ENCODE measurements at places on chromosomes 6 and 20. TPM values are rescaled to one million over a fixed set of nuclear protein-coding genes. Genes with fewer than 3 reads are reported as not detected.
A peak's percentile ranks its signal among the peaks of the same experiment; 100 is the strongest.

The ADGRF5 gene
- total RNA-seq, result 40.6 TPM

The CEP250 gene
- total RNA-seq, result 18.3 TPM

GRCh38 chr6:79670789-79671188 lies 39.7 kb downstream of the SH3BGRL2 start:
- no peak for DNase-seq

GRCh38 chr6:57147955-57148858 lies 23.9 kb upstream of the BAG2 start:
- no peak for DNase-seq

- DNase-seq, result no peak
These were observed 76.6 kb upstream of the CCDC167 start for GRCh38 chr6:37576336-37576737.

DNA sequence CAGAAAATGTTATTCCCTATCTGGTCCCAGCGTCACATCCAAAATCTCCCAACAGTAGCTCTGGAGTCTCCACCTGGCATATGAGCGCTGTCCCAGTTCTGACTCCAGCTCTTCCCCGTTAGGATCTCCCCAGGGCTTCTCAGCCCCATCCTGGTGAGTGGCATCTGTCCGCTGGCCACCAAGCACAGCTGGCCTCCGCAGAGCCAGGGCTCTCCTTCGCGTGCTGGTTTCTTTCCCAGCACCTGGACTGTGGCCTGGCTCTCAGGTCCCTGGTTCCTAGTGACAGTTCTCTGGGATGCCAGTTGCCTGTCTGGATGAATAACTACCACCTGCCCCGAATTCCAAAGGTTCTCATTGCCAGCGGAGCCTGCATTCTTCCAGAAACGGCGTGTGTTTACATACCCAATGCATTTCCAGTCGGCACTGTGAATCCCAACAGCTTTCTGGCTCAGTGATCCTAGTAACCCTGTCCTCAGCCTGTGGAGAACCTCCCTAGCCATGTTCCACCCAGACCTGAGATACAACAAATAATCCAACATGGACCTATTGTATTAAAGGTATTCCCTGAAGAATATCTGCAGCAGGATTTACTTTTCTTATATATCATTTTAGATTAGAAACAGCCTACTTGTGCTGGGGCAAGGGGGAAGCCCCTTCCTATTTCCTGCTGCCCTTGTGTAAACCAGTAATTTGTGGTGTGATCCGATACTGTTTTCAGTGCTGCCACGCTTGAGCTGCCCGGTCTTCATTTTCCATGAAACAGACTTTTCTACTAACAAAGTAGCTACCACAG lies 69.9 kb upstream of the PDE10A start:
- no peak for DNase-seq

DNA sequence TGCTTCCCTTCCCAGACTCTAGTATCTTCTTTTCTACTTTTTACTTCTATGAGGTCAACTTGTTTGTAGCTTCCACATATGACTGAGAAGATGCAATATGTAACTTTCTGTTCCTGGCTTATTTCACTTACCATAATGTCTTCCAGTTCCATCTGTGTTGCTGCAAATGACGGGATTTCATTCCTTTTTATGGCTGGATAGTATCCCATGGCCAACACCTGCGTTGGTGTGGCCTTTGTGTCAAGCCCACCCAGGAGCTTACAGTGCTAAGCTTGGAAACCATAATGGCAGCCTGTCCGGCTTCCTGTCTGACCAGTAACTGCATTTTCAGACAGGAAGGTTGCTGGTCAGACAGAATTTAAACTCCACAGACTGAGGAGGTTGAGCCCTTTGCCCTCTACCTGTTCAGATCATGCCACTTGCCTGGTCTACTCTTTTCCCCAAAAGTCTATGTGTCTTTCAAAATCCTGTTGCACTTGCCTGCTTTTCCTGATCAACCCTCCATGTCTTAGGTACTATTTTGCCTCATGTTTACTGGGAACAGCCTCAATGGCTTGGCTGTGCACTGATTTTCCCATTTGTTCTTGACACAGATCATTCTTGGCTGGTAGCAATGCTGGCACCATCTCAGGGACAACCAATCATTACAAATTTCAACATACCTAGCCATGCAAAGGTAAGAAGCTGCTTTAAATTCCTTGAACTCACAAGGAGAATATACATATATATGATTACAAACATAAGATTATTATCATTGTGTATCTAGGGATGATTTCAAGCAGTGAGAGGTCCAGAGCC lies 114.3 kb upstream of the PLEKHG1 start:
- DNase-seq, result no peak

GRCh38 chr20:55567826-55568225 lies 437.5 kb downstream of the CBLN4 start:
- no peak for DNase-seq

- DNase-seq, result no peak
These were observed 5.2 kb downstream of the MBOAT1 start for GRCh38 chr6:20207088-20207418.

DNA sequence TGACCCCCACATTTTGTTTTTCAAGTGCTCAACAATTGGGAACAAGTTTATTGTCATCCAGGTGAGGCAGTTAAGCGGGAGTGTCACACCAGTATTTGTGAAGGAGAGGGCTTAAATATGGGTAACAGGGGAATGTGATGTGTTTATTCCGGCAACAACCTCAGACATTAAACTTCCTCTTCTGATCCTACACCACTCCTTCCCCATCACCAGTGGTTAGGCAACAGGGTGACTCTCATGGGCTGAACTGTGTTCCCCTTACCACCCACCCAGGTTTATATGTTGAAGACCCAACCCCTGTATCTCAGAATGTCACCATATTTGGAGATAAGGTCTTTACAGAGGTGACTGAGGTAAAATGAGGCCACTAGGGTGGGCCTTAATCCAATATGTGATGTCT lies 52.1 kb upstream of the RNF182 start:
- no peak for DNase-seq

- DNase-seq, result peak; percentile 63
These were observed 46.6 kb downstream of the KCTD20 start for GRCh38 chr6:36489426-36489825.
